ENCODE measurements at places on chromosomes 16 and 17.

GRCh38 chr17:78822552-78822951, 18.1 kb downstream of the USP36 start:
- no peak for DNase-seq

GRCh38 chr17:66834919-66835454, at the start of gene CACNG5:
Gene CACNG5 (plus strand): TSS chr17:66835117. CDS start chr17:66877333, 42,216 bp downstream.
- DNase-seq = no peak

DNA sequence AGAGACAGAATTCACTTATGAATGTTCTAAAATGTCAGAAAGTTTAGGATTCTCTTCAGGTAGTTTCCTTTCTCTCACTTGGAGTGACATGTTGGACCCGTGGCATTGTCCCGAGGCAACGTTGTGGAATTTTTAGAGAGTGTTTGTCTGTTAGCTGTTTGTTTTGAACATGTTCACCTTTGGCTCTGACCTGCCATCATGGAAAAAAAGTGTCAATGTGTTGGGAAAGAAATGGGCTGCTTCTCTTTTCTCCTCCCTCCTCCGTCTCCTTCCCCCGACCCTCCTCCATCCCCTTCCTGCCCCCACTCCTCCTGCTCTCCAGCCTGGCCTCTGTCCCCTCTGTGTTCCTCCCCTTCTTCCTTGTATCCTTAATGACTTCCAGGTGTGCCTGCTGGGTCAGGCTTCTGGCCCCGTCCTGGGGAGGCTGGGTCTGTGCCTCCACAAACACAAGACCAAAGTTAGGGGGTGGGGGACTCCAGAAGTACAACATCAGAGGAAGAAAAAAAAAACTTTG, 463.1 kb downstream of the MAF start:
- no peak for DNase-seq

GRCh38 chr16:4365014-4365406, 6.6 kb upstream of the VASN start:
- no peak for DNase-seq

DNA sequence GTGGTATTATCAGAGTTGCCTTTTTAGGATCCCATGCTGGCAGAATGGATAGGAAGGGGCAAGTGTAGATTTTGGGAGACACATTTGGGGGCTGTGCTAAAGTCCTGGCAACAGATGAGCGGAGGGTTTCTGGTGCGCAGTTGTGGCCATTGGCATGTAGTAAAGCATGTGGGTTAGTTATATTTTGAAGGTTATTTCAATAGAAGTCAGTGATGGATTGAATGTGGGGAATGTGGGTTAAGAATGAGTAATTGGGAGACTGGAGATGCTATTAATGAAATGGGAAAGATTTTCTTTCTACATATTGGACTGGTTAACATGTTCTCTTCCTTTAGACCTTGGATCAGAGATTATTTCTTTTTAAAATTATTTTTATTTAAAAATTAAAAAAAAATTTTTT, 10.0 kb downstream of the DUS2 start:
- DNase-seq = no peak

GRCh38 chr17:78576389-78577112, 645 bp downstream of the DNAH17 start:
- no peak for DNase-seq

GRCh38 chr16:82936941-82937551, 310.3 kb downstream of the CDH13 start:
- no peak for DNase-seq

Measured in HT-29 (cell line).